Thyroid gland (tissue), 4 donors: ENCODE measurements at places on chromosomes 16 and 17. TPM values are rescaled to one million over a fixed set of nuclear protein-coding genes. Genes with fewer than 3 reads are reported as not detected.

The KCNH6 gene
- 0.67 TPM for total RNA-seq

The TNFRSF17 gene
- total RNA-seq = 0.67 TPM

The BEAN1 gene
- total RNA-seq = 0.38 TPM

The CFAP97D1 gene
- 0.13 TPM for total RNA-seq

- DNase-seq = no peak
Measured at GRCh38 chr16:86002178-86002900, 103.4 kb downstream of the IRF8 start.

- DNase-seq = no peak
Measured at GRCh38 chr17:8939496-8940334, 25.8 kb downstream of the PIK3R5 start.

DNA sequence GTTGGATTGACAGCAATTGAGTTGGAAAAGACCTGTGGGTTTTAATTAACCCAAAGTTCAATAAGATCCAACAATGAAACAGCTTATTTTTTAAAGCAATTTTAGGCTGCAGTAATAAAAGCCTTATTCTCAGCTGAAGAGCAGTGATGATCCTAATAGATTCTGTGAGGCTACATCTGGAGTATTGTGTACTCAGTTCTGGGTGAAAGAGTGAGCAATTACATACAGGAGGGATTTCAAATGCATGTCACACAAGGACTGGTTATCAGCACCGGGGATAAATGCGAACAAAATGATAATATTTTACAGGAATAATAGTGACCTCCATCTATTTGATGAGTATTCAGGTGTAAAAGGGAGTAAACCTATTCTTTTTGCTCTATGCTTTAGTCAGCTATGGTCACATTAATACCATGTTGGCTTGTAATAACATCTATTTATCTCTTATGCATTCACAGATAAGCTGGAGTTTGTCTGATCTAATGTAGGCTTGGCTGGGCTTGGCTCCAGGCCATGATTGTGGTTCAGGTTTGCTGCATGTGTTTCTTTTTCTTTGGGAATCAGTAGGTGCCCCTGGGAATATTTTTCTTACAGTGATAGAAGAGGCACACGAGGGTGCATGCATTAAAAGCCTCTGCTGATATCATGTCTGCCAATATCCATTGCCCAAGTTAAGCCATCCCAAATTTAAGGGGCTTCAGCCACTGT lies 22.2 kb upstream of the TOX3 start:
- DNase-seq = no peak

- DNase-seq = no peak
Measured at GRCh38 chr17:30964876-30965275, 6.0 kb upstream of the RNF135 start.

GRCh38 chr17:73740370-73740769 lies 96.1 kb upstream of the SDK2 start:
- no peak for DNase-seq

GRCh38 chr16:89880477-89881367 lies 7.3 kb downstream of the TCF25 start:
- DNase-seq = no peak

DNA sequence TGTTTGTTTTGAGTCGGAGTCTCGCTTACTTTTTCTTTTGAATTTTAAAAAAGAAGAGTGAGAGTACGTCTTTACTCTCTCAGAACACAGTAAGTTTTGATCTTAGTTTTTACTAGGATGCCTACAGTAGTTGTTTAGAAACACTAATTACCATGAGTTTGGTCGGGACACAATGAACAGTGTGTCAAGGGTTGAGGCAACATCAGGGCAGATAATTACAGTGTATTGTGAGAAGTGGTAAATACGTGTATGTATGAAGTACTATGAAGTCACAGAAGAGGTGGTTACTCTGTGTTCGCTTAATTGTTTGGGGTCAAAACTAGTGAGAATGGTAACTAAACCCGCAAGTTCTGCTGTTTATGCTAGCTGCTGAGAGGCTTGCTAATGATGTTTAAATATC lies 18.2 kb downstream of the PAFAH1B1 start:
- no peak for DNase-seq

- DNase-seq = no peak
Measured at GRCh38 chr17:36095992-36096391, 6.0 kb upstream of the CCL3 start.

DNA sequence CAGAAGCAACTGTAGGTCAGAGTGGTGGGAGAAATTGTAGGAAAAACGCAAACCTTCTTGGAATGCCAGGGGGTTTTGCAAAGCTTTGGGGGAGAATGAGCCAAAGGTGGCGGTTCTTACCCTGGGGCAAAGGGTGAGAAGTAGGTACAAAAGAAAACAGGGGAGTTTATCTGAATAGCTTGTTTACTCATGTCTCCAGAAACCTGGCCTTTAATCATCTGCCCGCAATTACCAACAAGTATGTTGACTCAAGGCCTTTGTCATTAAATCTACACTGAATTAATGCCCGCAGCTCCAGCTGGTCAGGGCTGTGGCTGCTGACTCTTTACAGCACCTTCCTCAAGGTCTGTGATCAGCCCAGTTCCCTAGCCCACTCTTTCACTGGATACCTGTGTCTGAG lies 320.1 kb downstream of the CBLN1 start:
- no peak for DNase-seq

- DNase-seq = no peak
Measured at GRCh38 chr16:89373355-89374110, 116.8 kb downstream of the ANKRD11 start.

GRCh38 chr17:50036455-50037261 lies 19.3 kb upstream of the ITGA3 start:
- peak; percentile 60 for DNase-seq

DNA sequence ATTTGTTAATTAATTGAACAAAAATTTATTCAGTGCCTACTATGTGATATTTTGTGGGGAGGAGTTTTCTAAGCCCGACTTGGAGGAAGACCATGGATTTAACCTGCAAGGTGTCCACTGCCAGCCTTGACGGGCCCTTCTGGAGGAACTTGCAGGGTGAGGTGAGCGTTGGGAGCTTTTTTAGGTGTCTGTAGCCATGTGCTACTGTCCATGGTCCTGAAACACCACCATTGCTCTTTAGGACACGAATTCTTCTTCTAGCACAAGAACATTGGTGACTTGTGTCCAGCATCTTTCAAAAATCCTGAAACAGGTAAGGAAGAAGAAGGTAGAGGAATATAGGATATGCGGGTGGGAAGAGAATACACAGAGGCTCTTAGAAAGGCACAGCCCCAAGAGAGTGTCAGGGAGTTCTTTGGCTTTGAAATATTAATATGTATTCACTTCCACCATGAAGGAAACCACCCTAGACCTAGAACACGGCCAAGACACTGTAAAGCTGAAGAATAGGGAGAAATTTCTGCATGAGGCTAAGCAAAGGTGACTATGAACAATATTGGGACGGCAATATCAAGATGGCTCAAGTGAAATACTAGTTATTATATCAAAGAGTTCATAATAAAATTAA lies 27.9 kb upstream of the OR4D1 start:
- peak; percentile 46 for DNase-seq
